Heart left ventricle (tissue), 16 donors: ENCODE measurements at places on chromosomes 12 and 14.
A peak's percentile ranks its signal among the peaks of the same experiment; 100 is the strongest.

DNA sequence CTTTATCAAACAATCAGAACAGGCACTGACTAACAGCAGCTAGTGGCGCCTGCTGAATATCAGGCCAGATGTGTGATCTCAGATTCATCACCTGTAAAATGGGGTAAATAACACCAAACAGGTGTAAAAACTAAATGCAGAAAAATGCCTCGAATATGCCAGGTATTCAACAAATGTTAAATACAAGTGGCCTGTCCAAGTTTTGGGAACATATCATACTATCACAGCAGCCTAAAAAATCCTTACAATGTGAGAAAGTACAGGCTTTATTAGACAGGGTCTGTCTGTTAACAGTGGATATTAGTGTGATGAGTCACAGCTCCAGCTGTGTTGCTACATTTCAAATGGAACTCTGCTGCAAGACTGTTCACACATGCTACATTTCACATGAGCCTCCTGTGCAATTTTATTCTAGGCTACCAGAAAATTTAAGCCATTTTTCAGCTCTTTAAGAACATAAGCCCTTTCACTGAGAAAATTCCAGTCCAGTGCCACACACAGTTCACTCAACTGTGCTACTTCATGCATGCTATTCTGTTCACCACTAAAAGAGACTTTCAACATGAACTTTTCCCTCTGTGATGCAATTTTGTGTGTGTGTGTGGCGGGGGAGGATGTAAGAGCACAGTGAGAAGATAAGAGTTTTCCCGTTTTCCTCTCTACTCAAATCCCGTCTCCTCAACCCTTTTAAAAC is 56.7 kb downstream of the MSRB3 start:
- no peak for DNase-seq

DNA sequence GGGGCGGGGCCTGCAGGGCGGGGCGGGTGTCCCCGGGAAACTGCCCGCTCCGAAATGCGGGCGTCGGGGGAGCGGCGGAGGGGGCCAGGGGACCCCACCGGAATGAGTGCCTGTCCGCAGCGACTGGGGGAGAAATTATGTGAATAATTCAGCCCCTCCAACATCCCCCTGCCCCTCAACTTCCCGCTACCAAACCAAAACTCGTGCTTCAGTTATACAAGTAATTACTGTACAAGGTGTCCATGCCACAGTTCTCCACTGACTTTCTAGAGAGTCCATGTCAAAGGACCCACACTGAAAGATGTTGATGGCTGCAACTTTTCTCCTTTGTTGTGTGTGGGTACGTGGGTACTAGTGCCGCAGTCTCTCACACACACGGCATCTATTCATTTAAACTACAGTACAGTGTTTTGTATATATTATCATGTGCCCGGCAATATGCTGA is 414 bp upstream of the CDK17 start:
- DNase-seq: no peak

DNA sequence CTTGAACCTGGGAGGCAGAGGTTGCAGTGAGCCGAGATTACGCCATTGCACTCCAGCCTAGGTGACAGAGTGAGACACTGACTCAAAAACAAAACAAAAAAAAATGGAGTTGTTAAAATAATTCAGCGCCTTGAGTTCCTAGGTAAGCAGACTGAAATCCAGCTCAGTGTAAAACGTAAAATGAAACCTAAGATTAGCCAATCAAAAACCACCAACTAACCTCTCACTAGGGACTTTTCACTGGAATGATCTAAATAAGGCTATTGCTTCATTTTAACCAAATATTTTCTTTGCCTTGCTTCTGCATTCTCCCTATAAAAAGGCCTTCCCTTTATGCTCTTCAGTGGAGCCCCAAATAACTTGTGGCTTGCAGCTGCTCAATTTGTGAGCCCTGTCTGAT is 91.6 kb upstream of the HIF1A start:
- no peak for DNase-seq

DNA sequence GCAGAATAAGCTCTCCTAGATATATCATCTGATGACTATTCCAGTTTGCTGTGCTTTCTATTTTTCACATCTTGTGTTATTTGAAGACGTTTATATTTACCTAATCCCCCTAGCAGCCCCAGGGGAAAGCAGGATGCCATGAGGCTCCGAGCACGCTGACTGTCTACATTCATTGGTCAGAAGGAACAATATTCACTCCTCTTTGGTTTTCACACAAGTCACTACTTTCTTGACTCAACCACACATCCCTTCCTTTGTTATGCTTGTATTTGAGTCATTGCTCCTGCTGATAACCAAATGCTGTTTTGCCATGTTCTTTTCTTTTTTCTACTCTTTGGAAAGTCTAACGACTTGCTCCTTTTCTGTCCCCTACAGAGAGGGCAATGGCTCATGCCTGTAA is 86.5 kb upstream of the SLC38A2 start:
- no peak for DNase-seq

GRCh38 chr14:88682495-88683114 is 110.1 kb downstream of the EML5 start:
- no peak for DNase-seq

DNA sequence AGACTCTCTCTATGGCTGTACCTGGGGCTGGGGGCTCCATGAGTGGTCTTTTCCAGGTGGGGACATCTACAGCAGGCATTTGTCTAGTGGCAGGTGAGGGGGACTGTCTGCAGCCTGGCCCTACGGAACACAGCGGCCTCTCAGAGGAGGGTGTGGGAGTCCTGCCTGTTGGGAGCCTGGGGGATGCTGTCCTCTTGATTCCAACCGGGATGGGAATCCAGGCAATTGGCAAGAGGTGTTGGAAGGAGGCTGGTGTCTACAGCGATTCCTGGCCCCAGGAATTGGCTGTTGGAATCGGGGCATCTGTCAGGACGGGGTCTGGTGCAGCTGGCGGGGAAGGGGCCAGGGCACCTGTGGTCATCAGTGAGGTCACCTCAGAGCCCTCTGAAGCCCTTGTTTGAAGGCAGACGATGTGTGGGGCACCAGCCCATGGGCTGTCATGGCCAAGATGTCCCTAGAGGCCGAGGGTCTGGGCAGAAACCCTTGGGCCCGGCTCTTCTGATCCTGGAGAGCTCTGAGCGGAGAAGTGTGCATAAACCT is 386.3 kb downstream of the TMEM121 start:
- peak; percentile 52 for DNase-seq

GRCh38 chr12:71329956-71330355 is 109.6 kb upstream of the LGR5 start:
- DNase-seq: no peak

- DNase-seq: no peak
Observed at GRCh38 chr12:32051511-32052211, 55.0 kb upstream of the BICD1 start.

DNA sequence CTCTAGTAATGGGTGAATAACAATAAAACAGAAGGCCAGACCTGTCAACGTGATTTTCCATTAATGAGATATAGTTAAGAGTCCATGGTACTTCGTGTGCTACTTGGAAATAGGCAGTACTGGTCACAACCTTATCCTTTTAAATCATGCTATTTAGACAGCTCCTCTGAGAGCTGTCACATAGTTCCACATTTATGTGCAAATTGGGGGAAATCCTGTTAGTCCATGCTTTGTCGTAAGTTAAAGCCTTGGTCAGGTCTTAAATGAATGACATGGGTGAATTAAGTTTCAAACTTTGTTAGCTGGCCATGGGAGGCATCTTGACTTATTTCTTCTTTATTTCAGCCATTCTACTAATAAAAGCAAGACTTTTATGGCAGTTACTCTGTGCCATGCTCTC is 11.9 kb upstream of the BHLHE41 start:
- no peak for DNase-seq

GRCh38 chr14:31966896-31967668 is 110.0 kb upstream of the ARHGAP5 start:
- DNase-seq: no peak

GRCh38 chr12:39287817-39288216 is 155.1 kb downstream of the KIF21A start:
- no peak for DNase-seq

- DNase-seq: no peak
Observed at GRCh38 chr14:77290705-77291104, 19.7 kb upstream of the NGB start.
